ENCODE measurements at places on chromosomes 4 and X.
A peak's percentile ranks its signal among the peaks of the same experiment; 100 is the strongest.

DNA sequence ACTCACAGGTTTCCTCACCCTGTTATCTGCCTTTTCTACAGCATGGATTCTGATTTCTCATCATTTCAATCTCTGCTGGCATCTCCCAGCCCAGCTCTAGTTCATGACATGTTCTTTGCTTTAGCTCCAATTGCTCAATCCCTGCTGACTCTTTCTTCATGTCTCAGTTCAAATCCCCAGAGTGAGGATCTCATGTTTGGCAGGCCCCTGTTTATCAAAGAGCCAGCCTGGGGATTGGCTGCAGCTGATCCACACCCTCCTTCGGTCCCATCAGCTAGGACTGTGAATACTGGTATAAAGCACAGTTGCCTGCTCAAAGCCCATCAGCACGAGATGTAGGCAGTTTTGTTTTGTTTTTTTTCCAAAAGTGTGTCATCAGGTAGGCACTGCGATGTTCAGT, 14.4 kb upstream of the CC2D2A start:
- no peak for DNase-seq

DNA sequence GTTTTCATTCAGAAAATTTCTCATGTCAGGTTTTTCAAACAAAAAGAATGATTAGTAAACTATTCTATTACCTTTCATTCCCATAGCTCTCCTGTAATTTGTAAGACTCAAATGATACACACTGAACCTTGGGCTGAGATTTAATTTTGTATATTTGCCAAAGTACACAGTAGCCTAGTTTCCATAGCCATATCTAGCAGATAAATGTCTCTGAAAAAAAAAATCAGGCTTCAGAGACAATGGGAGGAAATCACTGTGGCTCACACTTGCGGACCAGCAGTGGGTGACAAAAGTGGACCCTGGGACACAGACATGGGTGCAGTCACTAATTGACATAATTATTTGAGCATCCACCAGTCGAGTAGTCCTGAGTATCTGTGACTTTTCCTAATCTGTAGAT, 46.6 kb downstream of the MAOA start:
- DNase-seq: no peak

DNA sequence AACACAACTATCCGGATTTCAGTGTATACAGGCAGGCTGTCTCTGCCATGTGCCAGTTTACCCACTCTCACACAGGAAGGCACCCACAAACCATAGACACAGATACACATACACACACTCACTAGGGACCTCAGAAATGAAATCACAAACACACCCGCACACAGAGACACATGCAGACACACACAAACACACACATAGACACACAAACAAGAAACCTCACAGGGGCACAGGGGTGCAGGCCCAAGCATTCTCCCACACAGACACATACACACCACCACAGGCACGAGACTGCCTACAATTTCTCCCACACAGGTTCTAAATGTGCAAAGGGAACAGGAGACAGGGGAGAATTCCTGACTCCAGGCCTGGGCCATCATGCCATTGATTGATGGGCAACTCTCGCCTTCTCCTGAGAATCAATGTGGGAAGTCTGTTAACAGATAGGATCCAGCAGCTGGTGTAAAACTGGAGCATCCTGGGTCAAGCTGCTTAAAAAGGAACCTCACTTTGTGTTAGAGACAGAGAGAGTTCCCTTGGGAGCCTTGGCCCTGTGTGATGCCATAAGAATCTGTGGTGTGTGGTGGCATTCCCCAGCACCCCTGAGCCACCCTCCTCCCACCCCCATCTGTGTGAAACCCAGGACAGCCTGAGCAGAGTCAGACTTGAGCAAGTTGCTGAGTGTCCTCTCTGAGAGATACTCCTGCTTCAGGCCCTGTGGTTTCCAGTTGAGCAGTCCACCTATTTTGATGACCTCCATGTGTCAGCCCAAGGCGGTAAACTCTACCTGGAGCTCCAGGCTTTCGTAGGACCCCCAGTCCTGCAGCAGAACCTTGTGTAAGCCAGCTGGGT, 33.9 kb downstream of the NBDY start:
- no peak for DNase-seq

- DNase-seq: peak; percentile 53
Measured at GRCh38 chr4:154332681-154333421, 158.7 kb downstream of the DCHS2 start.

- DNase-seq: no peak
Measured at GRCh38 chrX:97847885-97848679, 964.4 kb downstream of the RPA4 start.

DNA sequence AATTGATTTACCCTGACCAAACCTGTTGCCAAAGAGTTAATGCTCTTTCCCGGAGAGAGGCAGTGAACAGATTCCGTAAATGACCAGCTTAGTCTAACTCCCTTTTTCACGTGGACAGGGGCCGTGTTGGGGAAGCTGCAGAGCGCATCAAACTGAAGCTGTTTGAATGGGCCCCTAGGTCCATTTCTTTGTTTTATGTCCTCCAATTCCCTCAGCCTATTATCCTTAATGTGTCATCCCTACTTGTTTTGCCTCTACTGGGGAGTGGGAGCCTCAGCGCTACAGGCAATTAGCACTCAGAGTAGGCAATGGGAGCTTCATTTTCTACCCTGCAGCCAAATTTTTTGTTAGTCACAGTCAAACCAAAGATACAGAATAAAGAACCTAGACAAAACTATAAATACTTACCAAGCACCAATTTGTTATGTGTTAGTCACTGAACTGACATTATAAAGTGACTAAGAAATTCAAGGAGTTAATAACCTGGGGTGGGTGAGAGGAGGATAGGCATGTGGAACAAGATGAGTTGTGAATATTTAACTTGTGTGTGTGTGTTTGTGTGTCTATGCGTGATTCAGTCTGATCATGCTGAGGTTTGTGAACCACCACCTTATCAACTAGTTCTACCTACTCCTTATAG, 417.4 kb downstream of the PACRGL start:
- DNase-seq: no peak

DNA sequence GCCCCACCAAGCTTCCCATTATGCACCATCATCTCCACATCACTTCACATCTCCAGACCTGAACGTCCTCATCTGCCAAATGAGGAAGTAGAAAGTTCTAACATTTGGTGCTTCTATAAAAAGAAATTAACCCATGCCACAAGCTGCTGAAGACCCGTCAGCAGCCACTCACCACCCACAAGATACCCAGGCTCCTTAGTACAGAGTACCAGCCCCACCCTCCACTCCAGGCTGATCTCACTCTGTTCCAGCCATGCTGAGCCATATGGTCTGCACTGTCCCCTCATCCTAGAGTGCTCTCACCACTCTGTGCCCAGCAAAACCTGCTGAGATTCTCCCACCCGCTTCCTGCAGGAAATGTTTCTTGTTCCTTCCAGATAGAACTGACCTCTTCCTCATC, 240.8 kb upstream of the PPARGC1A start:
- DNase-seq: no peak

- no peak for DNase-seq
Measured at GRCh38 chr4:38612646-38613414, 51.2 kb upstream of the KLF3 start.

DNA sequence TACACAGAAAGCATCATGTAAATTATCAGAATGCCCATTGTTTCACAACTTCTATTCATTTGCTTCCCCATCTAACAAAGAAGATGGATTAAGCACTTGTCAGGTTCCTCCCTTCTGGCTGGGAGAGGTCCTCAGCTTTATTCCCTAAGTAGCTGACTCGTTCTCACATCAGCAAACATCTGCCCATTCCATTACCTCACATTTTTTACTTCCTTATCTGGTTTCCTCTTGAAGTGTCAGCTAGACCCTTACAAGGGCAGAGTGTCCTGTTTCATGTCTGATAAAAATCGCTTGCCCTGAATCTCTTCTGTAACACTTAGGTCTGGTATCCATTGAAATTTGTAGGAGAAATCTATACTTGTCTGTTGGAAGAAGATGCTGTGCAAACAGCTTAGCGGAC, 34.7 kb downstream of the TMPRSS11A start:
- no peak for DNase-seq

DNA sequence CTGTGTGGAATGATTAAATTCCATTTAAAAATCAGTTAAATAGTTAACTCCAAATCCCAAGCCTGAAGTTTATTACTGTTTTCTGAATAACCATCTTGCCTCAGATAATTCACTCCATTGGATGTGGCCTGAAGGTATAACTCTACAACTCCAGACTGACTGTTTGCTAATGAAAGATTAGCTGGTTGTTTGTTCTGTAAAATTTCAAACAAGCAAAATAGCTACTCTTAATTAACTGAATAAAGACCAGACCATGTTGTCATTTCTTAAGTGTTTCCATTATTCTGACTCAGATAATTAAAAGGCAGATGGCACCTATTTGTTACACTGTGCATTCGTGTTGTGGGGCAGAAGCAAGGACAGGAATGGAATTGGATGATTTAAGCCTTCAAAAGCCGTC, 78.5 kb upstream of the DDIT4L start:
- DNase-seq: no peak

DNA sequence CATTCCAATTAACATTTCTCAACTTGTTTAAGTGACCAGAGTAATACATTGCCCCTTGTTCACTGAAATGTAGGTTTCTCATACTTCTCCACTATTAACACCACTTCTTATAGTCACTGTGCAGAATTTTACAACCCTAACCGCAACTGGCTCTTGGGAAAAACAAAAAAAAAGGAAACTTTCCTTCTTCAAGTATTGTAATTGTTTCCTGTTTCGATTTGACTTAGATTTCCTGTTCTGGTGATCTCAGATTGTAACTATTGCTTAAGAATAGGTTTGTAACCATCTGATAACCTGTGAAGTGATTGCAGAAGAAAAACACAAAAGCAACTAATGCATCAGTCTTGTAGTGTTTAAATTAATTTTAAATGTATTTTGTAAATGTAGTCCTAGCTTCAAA, 594.7 kb upstream of the GALNT7 start:
- DNase-seq: no peak

DNA sequence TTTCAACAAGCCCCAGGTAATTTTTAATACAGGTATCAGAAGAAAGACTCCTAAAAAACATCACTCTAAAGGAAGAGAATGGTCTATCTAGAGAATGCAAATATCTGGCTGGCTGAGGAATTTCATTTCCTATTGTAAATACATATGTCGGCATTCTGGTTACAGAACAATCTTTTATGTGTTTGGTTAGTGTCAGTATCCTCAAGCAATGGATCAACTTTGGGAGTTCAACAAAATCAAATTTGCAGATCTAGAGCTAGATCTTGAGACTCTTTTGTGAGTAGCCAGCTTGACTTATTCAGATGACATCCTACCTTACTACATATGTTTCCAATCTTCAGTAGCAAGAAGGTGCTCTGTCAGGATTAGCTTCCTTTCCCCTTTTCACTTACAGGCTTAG, 145.1 kb downstream of the BTC start:
- DNase-seq: no peak

GRCh38 chrX:47380268-47380667, 9.9 kb downstream of the ZNF157 start:
- DNase-seq: no peak

- peak; percentile 69 for DNase-seq
Measured at GRCh38 chrX:53287493-53288138, 6.2 kb upstream of the IQSEC2 start.

- peak; percentile 47 for DNase-seq
Measured at GRCh38 chrX:153924149-153924861, 1.8 kb downstream of the ARHGAP4 start.

DNA sequence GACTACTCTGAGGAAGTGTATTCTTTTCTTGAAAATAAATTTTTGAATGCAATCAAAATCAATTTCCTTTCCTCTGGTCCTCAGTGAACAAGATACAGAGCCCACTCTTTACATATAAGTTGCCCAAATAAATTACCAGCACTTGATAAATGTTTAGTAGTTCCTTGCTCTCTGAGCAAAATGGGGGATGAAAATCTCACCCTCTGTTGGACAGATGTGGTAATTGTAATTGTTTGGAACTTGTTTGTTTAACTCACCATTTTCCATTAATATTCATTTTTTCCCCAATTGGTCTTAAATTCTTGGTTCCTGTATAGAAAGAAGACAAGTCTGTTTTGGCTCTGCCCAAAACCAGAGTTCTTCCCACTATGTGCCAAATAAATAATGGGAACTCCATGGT, 146.3 kb downstream of the LDB2 start:
- no peak for DNase-seq

- DNase-seq: peak; percentile 36
Measured at GRCh38 chr4:83217721-83218522, 66.7 kb downstream of the COQ2 start.

- DNase-seq: no peak
Measured at GRCh38 chrX:97756879-97757278, 873.2 kb downstream of the RPA4 start.

GRCh38 chr4:10502717-10503116, 45.5 kb upstream of the ZNF518B start:
- no peak for DNase-seq

GRCh38 chr4:107897823-107898222, 33.5 kb upstream of the CYP2U1 start:
- no peak for DNase-seq

DNA sequence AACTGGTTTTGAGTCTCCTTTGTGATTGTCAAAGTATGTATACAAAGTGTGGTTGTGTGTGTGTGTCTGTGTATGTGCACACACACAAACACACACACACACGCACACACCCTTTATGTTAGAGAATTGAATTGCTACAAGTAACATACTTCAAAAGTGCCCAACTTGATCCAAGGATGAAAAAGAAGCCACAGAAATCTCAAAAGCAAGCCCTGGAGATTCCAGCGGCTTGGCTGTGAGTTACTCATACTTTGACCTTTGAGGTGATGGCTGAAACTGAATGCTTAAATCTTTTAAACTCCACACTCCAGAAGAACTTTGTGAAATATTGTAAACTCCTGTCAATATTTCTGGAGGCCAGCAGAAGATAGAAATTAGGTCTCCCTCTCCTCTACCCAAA, 168.4 kb upstream of the NRK start:
- no peak for DNase-seq

DNA sequence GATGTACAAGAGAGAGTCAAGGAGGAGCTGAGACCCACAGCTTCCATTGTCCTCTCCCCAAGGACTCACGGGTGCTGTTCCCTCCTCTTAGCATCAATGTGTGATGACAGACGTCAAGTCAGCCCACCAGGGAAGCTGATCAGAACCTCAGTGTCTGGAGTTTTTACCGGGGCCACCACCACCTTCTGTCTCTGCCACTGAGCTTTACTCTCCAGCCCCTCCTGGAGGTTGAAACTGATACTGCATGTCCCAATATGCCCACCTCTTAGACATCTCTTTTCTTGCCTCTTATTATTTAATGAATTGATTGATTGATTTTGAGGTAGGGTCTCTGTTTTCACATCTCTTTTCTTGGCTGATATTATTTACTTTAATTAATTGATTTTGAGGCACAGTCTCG, 10.3 kb upstream of the AKAP17A start:
- peak; percentile 53 for DNase-seq

DNA sequence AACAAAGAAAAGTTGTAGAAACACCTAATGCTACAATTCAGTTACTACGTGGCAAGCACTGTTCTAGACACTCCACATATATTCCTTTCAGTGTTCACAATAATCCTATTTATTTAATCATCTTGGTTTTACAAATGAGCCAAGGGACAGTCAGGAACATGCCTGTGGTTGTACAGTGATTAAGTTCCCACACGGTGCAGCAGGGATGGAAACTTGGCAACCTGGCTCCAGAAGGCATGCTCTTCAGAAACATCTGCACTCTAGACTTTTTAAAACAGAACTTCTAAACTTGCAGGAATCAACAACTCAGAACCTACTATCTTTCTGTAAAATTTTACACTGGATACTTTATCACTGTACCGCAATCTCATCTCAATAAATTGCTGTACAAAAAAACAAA, 32.1 kb downstream of the TAPT1 start:
- peak; percentile 55 for DNase-seq

- no peak for DNase-seq
Measured at GRCh38 chr4:60241866-60242265, 958.3 kb upstream of the ADGRL3 start.
